ENCODE measurements at places on chromosomes 11 and 22.

GRCh38 chr11:72230764-72231365 lies 6.3 kb downstream of the INPPL1 start:
- DNase-seq, result no peak

GRCh38 chr11:113698515-113698914 lies 7.6 kb downstream of the TMPRSS5 start:
- DNase-seq, result no peak

DNA sequence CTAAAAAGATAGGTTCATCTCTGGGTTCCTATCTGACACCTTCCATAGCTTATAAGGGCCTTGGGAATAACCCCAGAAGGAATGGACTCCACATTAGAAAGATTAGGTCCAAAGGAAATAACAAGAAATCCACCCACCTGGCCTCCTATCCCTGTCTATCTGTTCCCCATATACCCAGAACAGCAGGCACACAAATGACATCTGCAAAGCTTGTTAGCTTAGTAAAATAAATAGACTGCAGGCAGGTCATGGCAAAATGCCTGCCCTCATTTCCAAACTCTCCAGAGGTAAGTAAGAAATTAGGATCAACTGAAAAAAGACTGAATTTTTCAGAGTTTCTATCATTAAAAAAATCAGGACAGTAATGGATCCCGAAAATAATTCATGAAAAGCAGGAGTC lies 489.5 kb downstream of the DLG2 start:
- no peak for DNase-seq

- no peak for DNase-seq
Observed at GRCh38 chr11:70263363-70263762, 7.1 kb upstream of the PPFIA1 start.

- DNase-seq, result no peak
Observed at GRCh38 chr11:113477321-113477720, 2.1 kb upstream of the DRD2 start.

DNA sequence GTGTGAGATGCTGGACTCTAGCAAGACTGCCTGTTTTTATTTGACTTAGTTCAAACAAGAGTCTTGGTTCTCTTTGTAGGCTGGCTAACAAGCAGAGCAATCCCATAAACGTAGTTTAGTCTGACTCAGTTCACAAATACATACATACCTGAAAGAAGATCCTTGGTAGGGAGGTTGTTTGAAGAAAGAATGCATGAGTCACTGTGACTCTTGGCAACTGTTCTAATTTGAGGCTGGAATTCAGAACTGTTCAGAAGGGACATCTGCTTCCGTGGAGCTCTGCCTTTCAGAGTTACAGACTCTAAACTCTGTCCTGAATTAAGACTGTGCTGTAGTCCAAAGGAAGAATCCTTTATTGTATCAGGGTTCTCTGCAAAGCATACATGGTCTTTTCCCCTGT lies 32.2 kb downstream of the C2CD3 start:
- no peak for DNase-seq

- no peak for DNase-seq
Observed at GRCh38 chr22:36301384-36301828, 48.5 kb downstream of the APOL1 start.

GRCh38 chr11:134142536-134142935 lies 73.7 kb downstream of the JAM3 start:
- no peak for DNase-seq

GRCh38 chr11:111450480-111451320 lies 61.5 kb downstream of the BTG4 start:
- no peak for DNase-seq

- no peak for DNase-seq
Observed at GRCh38 chr11:23205156-23205871, 345.0 kb upstream of the CCDC179 start.

GRCh38 chr22:23485490-23485889 lies 94.6 kb downstream of the IGLL1 start:
- DNase-seq, result no peak

- DNase-seq, result no peak
Observed at GRCh38 chr11:20634044-20634443, 34.6 kb downstream of the SLC6A5 start.

DNA sequence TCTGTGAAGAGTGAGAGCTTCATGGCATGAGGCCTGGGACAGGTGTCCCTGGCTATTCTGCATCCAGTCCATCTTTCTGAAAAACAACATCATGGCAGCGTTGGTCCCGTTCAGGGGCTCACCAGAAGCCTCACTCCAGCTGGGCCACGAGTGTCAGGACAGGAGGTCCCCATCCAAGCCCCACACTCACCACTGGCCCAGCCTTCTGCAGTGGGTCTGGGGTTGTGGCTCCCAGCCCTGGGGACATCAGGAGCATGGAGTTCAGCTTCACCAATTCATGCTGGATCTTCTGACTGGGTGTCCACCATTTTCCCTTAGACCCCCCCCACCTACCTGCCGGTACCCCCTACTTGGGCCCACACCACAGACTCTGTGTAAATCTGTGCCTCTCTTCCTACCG lies 400.3 kb downstream of the BRD1 start:
- no peak for DNase-seq
